ENCODE measurements at places on chromosomes 11 and 22.

- peak; percentile 42 for DNase-seq
These were observed 261.1 kb upstream of the ANO3 start for GRCh38 chr11:26070714-26071380.

DNA sequence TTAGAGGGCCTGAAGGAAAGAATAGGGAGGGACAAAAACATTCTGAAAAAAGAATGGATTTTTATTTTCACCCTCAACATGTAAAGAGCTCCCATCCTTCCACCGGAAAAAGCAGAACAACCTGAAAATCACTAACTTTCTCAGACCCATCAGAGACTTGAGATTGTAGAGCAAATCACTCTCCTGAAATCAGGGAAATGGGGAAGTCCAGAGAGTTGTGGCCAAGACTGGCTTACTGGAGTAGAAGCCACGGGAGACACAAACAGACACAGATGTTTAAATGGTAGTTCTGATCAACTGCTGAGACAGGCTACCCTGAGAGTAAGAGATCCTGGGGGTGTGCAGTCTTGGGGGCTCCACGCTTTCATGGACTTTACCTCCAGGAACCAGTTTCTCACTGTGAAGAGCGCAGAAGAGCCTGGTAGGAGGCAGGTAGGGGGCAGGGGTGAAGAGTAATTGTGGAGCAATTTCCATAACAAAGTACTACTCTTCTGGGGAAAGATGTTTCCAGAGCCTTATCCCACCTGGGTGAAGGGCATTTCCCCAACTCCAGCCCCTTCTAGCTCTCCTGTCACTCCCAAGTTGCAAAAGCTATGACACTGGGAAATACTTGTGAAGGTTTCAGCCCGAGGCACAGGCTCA lies 47.1 kb downstream of the ASCL2 start:
- no peak for DNase-seq

- no peak for DNase-seq
These were observed 34.3 kb upstream of the ADORA2A start for GRCh38 chr22:24393012-24393559.

DNA sequence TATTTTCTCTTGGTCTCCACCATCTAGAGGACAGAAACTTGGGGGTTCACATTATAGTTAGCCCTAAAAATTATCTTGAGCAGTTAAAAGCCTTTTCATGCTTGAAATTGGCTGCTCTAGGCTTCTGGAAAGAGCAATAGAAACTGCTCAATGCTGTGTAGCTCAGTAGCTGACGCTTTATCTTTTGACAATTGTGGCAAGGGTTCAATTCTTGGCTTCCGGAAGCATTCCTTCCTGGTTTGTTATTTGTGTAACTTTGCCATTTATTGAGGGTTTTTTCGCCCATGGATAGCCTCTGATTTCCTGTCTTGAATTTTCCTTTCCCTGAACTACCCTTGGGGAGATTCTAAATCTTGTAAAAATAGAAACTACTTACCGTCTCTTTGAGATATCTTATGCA lies 10.3 kb upstream of the OR56A1 start:
- DNase-seq, result no peak

DNA sequence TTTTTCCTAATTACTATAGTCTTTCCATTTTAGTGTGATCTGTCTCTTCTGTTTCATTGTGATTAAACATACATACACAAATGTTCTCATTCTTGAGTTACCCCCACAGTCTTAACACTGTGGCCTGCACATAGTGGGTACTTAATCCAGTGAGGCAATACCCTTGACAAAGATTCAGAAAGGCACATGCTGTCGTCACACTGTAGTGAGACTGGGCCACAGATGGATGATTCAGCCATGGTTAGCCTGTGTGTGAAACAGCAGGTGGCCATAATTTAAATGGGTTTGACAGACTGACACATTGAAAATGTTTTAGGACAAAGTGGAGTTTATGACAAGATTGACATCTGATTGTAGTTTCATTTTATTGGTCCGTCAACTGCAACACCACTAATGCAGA lies 313.1 kb downstream of the C11orf87 start:
- no peak for DNase-seq

DNA sequence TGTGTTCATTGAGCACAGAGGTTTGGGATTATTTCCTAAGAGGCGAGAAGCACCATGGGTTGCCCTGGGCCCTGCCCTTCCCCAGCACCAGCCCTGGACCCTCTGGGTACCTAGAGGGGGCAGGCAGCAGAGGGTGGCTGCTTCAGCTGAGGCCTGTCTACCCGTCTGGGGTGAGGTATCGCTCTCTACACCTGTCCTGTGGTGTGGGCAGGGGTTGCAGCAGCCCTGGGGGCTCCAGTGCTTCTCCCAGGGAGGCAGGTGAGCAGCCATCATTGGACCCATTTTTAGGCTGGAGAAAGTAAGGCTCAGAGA lies 15.6 kb downstream of the PRDM11 start:
- DNase-seq, result no peak

DNA sequence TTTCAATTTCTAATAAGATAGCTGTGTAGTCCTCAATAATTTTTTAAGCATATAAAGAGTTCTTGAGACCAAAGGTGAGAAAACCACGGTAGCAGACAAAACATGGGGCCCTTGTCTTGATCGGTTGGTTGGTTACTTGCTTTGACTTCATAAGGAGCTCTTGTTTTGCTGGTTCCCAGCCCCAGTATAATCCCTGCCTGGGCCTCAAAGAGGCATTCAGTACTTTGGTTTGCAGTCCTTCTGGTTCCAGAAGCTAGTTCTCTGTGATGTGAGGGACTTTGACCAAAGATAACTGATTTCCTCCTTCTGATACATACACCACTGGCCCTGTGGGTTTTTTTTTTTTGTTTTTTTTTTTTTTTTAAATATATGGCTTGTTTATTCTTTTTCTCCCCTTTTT lies 17.1 kb downstream of the MARK2 start:
- no peak for DNase-seq

DNA sequence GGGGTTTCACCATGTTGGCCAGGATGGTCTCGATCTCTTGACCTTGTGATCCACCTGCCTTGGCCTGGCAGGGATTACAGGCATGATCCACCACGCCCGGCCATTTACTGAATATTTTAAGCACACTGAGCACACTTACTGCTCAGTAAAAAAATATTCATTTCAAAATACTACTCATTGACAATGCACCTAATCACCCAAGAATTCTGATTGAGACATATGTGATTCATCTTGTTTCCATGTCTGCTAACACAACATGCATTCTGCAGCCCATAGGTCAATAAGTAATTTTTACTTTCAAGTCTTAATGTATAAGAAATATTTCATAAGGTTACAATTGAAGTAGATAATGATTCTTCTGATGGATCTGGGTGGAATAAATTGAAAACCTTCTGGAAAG lies 4.2 kb upstream of the OR52J3 start:
- no peak for DNase-seq

GRCh38 chr11:130031945-130032344 lies 29.3 kb upstream of the PRDM10 start:
- DNase-seq, result no peak

- no peak for DNase-seq
These were observed 14.4 kb downstream of the TSKU start for GRCh38 chr11:76797341-76798201.

GRCh38 chr11:33227578-33228261 lies 29.5 kb upstream of the HIPK3 start:
- no peak for DNase-seq

DNA sequence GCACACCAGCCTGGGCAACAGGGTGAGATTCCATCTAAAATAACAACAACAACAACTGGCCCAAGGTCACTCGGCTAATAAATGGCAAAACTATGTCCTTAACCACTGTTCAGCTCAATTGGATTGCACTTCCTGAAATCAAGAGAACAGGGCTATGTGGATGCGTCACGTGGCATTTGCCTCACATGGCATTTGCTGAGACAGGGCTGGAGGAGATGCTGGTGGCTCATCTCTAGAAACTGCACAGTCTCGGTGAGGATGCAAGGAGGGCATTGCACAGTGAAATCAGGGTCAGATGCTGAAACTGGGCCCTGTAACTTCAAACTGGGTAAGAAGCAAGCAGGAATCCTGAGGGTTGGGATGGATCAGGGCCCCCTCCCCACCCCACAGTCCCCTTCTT lies 171.9 kb downstream of the BUD13 start:
- no peak for DNase-seq

DNA sequence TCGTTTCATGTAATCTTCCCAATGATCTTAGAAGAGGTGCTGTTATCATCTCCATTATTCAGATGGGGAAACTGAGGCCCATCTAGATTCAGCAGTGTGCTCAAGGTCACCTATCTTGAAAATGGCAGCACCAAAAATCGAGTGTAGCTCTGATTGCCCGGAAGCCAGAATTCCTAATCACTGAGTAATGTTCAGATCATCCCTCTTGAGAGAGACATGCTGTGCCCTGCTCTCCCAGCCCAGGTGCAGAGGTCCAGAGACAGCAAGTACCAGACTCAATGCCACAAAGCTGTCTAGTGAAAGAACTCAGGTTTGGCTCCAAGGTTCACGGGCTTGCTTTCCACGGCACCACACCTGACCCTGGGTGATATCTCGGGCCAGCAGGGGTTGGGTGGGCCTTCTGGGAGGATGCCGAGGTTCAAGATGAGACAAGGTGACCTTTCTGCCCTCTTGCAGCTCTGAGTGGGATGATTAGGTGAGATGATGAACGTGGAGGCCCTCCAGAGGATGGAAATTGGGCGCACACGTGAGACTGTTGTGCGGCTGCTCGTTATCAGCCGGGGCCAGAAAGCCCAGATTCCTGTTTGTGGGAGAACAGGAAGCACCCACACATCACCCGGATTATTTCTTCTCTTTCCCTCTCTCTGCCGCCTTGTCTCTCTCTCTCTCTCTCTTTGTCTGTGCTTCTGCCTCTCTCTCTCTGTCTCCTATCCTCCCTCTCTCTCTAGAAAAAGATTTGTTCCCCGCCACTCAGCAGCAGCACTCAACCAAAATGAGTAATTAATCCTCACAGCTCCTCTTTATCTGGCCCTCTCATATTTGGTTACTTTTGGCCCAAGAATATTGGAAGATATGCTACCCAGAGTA lies 19.0 kb upstream of the RASD2 start:
- DNase-seq, result no peak

DNA sequence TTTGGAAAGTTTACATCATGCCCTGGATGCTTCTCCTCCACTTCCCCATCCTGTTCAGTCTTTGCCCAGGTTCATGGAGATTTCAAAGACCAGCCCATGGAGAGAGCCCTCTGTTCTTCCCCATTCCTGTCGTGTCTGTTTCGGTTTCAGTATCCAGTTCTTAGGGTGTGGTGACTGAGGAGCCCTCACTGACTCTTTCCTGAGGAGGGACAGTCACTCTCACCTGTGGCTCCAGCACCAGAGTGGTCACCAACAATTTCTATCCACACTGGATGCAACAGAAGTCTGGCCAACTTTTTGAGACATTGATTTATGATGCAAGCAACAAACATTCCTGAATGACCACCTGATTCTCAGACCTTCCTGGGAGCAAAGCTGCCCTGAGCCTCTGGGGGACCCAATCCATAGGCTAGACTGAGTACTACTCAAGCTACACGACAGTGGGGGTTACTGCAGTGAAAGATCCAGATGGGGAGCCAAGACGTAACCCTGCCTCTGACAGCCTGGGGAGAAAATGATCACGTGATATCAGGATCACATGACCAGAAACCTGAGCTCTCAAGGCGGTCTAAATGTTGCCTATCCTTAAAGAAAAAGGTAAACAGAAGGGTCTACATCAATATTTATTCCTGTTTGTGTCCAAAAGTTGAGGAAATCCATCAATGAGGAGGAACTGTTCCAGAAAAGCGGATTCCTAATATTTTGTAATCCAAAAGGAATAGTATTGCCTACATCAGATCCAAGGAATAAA lies 76.2 kb upstream of the VPREB1 start:
- peak; percentile 82 for DNase-seq

GRCh38 chr11:12110714-12111548 lies 541 bp downstream of the MICAL2 start:
- no peak for DNase-seq

- DNase-seq, result no peak
These were observed 1.5 kb downstream of the LSP1 start for GRCh38 chr11:1854132-1854948.

- DNase-seq, result no peak
These were observed 1090.7 kb downstream of the DLG2 start for GRCh38 chr11:84536456-84536855.

DNA sequence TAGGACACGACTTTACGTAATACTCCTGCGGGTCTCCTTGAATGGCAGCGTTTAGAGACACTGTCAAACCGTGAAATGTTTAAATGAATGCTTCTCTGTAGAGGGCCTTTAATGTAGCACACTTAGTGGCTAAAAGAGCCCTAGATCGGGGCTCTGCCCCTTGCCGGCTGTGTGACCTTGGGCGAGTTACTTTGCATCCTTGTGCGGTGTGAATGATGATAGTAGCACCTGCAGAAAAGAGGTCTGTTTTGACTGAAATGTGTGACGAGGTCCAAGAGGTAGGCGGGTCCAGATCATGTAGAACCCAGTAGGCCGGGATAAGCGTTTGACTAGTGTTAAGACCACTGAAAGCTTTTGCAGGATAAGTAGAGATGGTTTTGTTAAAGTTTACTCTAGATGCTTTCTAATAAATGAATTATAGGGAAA lies 866 bp downstream of the MED17 start:
- peak; percentile 14 for DNase-seq

DNA sequence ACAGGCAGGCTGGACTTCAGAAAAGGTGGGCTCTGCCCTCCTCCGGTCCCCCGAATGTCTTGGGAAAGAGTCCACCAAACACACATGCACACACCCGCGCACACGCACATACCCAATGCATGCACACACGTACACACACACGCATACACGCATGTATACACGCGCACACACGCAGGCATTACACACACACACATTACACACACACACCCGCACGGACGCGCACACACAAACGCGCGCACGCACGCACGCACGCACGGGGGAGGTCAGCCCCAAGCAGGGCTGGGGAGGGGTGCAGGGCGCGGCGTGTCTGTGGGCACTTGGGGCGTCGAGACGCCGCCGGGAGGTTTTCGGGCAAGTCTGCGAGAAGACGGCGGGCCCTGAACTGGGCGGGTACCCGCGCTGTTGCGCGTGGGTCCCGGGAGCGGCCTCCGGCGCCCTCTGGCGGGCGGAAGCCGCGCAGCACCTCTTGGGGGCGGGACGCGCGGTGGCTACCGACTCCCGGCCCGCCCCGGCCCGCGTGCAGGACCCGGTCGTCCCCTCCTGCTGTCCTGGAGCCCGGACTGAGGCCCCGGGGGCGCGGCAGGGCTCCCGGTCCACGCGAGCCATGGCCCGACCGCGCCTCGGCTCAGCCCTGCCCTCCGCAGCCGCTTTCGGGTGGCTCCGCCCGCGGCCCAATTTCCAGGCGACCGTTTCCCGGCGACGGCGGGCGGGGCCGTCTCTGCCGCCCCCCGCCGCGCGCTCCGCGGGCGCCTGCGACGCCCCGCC lies 3.6 kb downstream of the SEPTIN5 start:
- DNase-seq, result peak; percentile 49
